SK-N-SH (cell line): ENCODE measurements at places on chromosomes 5 and 9. TPM values are rescaled to one million over a fixed set of nuclear protein-coding genes. Genes with fewer than 3 reads are reported as not detected.

GRCh38 chr5:74624501-74624900 lies 16.0 kb downstream of the ENC1 start:
- peaks cover 18% of the 10 kb centered on the region for H3K4me1 ChIP-seq
- no peaks in the 10 kb centered on the region for H3K27me3 ChIP-seq
- no peak overlapping the region for H3K27ac ChIP-seq
- no peak overlapping the region for H3K4me3 ChIP-seq
- peaks cover 11% of the 10 kb centered on the region for H3K36me3 ChIP-seq

- H3K27ac ChIP-seq = no peak within 1 kb of the TSS
- no peaks in the 10 kb centered on the region for H3K36me3 ChIP-seq
- H3K27me3 ChIP-seq = no peaks in the 10 kb centered on the region
- peak; percentile 90 for DNase-seq
- peaks cover 5% of the 10 kb centered on the region; the same call in 1 of the 2 replicates for H3K4me1 ChIP-seq
- no peak within 1 kb of the TSS; the same call in 1 of the 2 replicates for H3K4me3 ChIP-seq
Measured at GRCh38 chr9:133163504-133164172, at the start of gene GBGT1. GBGT1 (minus strand) TSS chr9:133163914; CDS start chr9:133162412, 1,502 bp downstream.

DNA sequence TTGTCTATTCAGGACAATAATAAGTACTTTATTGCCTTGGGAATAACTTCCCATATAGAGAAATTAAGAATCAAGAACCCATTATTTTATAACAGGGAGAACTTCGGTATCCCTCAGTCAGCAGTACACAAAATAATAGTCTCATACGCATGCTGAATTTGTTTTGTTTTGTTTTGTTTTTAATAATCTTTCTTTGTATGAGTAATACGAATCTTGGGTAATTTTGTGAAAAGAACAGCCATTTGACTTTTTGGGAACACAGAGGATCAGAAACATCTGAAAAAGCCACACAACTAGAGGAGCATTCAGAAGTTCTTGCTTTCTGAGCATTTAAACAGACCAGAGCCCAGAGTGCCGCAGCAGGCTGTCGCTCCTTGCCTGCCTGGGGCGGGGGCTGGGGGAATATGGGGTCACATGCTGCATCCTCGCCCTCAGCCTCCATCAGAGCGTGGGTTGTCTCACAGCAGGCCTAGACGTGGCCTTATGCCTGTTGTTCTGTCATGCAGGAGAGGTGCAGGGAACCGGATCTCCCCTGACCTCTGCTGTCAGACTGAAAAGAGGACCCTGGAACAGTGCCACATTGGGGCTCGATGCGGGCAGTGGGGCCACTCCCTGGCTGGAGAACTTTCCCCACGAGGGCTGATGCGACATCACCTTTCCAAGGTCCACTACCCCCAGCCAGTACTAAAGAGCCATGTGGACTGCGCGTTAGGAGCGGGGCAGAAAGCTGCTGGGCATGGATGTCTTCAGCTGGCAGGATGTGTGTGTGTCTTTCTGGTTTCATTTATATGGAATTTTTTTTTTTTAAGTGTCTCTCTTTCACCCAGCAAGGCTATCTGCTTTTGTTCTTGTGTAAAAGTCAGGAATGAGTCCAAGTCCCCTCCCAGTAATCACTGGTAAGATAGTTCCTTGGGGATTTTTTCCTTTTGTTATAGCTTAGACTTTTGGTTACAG lies 133.4 kb upstream of the OTULINL start:
- peak overlapping the region; percentile 100 for H3K27ac ChIP-seq
- peaks cover 92% of the 10 kb centered on the region for H3K4me1 ChIP-seq
- peak; percentile 65 for DNase-seq
- peak overlapping the region; percentile 25; the same call in 1 of the 2 replicates for H3K4me3 ChIP-seq
- H3K27me3 ChIP-seq = no peaks in the 10 kb centered on the region
- peaks cover 42% of the 10 kb centered on the region for H3K36me3 ChIP-seq

DNA sequence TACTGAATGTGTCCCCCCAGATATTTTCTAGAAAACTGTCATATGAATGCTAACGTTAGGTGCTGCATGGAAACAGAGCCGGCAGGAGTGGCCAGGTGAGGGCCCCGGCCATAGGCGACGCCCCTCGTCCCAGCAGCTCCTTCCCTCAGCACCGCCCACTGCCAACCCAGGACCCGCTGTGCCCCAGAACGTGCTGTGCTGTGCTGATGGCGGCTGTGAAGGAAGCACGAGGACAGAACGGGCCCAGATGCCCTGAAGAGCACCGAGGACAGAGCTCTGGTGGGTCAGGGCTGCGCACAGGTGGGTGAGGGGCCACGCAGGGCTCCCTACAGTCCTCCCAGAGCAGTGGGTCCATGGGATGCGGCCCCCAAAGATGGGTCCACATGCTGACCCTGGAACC lies 30.3 kb downstream of the LPCAT1 start:
- no peak overlapping the region for H3K4me3 ChIP-seq
- H3K27me3 ChIP-seq = no peaks in the 10 kb centered on the region
- H3K36me3 ChIP-seq = peaks cover 42% of the 10 kb centered on the region; the same call in 1 of the 2 replicates
- H3K27ac ChIP-seq = no peak overlapping the region
- DNase-seq = no peak
- H3K4me1 ChIP-seq = peaks cover 3% of the 10 kb centered on the region; the same call in 1 of the 2 replicates

DNA sequence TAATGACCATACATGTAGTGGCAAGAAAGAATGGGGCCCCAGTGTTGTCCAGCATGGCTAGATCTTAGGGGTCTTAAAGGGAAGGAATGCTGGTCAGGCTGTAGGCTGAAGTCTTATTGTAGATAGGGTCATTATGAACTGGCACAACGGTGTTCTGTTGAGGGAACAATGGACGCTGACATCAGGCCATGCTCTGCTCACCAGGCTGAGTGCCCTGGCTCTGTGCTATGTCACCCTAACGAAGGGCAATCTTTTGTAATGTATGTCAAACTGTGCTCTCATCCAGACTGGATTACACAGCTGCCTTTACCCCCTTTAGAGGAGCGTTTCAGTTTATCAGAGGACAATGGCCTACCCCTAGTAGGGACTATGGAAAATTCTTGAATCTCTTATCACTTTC lies 14.6 kb upstream of the ZNF608 start:
- no peaks in the 10 kb centered on the region for H3K36me3 ChIP-seq
- no peak for DNase-seq
- H3K4me1 ChIP-seq = no peaks in the 10 kb centered on the region; the same call in 1 of the 2 replicates
- H3K4me3 ChIP-seq = no peak overlapping the region

GRCh38 chr9:86676396-86676795 lies 270.9 kb downstream of the GAS1 start:
- no peak overlapping the region for H3K27ac ChIP-seq
- H3K36me3 ChIP-seq = no peaks in the 10 kb centered on the region
- no peaks in the 10 kb centered on the region for H3K27me3 ChIP-seq
- no peak overlapping the region for H3K4me3 ChIP-seq
- H3K4me1 ChIP-seq = 0 out of 2 replicates have a peak, but pooled peaks cover 6% of the 10 kb centered on the region

HTR1A gene
- polyA plus RNA-seq = not detected in 2 replicates

DNA sequence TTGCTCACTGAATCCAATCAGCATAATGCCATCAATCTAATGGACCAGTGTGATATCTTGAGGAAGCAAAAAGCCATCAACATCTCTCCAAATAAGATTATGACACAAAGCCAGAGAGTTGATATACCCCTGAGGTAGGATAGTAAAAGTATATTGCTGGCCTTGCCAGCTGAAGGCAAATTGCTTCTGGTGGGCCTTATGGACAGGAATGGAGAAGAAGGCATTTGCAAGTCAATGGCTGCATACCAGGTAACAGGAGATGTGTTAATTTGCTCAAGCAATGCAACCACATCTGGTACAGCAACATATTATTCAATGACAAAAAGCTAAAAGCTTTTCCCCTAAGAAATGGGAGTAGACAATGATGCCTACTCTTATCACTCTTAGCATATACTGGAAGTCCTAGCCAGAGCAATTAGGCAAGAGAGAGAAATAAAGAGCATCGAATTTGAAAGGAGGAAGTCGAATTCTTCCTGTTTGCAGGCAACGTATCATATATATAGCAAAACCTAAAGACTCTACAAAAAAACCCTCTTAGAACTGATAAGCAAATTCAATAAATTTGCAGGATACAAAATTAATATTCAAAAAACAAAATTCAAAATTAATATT lies 216.1 kb upstream of the RASA1 start:
- H3K27me3 ChIP-seq = no peaks in the 10 kb centered on the region
- no peak overlapping the region for H3K27ac ChIP-seq
- no peak overlapping the region for H3K4me3 ChIP-seq
- no peaks in the 10 kb centered on the region for H3K36me3 ChIP-seq
- DNase-seq = no peak

DNA sequence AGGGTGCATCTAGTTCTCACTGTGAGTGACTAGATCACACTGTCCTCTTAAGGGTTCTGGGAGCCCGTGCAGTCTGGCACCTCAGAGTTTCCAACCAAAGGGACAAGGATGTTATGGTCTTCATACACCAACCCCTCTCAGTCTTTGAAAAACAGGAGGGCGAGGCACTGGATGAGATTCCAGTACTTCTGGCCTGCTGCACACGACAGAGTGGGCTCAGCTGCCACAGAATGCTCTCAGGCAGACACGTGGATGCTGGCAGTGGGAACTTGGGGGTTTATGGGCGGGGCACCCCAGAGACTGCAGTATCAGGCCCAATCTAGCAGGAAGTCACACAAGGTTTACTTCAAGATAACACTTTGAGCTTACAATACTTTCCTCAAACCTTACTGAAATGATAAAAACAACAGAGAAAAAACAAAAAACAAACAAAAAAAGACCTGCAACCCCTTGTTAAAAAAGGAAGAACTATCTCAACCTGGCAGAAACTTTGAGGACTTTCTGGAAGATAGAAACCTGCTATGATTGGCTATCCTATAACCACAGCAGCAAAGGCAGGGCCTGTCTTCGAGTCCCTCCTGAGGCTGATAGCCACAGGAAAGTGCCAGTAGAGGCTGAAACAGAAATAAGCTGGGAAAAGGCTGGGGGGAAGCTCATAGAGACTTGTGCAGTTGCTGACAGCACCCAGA lies 28.3 kb upstream of the TGFBR1 start:
- no peaks in the 10 kb centered on the region for H3K27me3 ChIP-seq
- no peak for DNase-seq
- H3K4me1 ChIP-seq = no peaks in the 10 kb centered on the region
- no peak overlapping the region for H3K4me3 ChIP-seq

GRCh38 chr9:100554935-100555401 lies 22.9 kb upstream of the CAVIN4 start:
- DNase-seq = no peak
- H3K27ac ChIP-seq = no peak overlapping the region
- peaks cover 15% of the 10 kb centered on the region for H3K36me3 ChIP-seq
- H3K27me3 ChIP-seq = no peaks in the 10 kb centered on the region

GCNT4 gene
- 0.02 and 0.03 TPM in 2 replicates for polyA plus RNA-seq

GRCh38 chr5:181189363-181189961 lies 15.5 kb downstream of the TRIM7 start:
- peak overlapping the region; percentile 77 for H3K27ac ChIP-seq
- peaks cover 11% of the 10 kb centered on the region; the same call in 1 of the 2 replicates for H3K4me1 ChIP-seq
- no peaks in the 10 kb centered on the region for H3K27me3 ChIP-seq
- H3K36me3 ChIP-seq = no peaks in the 10 kb centered on the region

DNA sequence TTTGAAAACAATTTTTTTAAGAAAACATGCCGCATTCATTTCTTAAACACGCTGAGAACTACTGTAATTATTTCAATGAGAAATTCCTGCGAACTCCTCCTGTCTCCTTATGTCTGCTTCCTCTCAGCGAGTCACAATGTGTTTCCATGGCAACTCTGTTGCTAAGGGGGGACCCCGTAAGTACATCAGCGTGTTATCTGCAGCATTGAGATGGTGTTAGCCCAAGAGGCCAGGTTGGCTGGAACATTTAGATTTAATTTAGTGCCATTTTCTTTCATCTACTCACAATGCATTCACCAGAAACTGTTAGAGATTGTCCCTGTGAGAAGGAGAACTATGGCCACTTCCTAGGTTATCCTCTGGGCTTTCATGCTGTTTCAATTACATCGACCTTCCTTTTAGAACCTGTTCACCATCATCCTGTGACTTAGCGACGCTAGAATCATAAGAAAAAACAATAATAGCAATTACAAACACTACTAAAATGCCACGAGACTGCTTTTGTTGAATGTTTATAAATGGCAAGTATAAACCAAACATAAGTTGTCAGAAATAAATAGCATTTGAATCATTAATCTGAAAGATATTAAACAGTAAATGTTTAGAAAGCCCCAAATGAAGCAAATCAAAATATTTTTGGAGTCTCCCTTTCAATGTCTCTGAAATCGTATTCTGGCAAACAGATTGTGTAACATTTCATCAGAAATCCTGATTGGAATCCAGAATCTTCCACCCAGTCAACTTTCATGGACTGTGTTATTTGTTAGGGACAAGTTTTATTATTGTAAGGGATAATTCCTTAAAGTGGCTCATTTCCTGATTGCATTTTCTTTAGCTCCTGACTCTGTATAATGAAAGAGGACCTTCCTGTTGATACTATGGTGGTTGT lies 39.7 kb upstream of the SHC3 start:
- DNase-seq = peak; percentile 82
- peaks cover 10% of the 10 kb centered on the region for H3K4me1 ChIP-seq
- H3K4me3 ChIP-seq = no peak overlapping the region
- H3K27ac ChIP-seq = no peak overlapping the region

DNA sequence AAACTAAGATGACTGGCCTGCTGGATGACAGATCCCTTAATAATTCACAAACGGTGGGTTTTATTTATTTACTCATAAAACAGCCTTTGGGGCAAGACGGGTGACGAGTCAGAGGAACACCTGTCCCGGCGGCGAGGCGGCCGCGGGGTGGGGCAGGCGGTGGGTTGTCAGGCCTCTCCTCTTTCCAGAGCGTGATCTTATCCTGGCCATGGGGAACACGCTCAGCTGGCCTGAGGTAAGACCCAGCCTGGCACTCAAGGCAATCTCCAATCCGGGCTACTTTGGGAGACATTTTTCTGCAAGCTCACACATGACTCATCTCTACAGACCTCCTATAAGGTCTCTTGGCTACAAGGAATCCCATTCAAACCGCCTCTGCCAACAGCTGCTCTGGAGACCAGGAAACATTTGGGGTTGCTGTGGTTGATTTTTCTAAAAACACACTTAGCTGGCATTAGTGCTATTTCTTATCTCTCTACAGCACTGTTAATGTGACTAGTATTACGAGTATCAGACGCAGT lies 6.3 kb downstream of the RAPGEF1 start:
- peak; percentile 70 for DNase-seq
- no peaks in the 10 kb centered on the region for H3K27me3 ChIP-seq
- H3K4me1 ChIP-seq = peaks cover 32% of the 10 kb centered on the region
- no peaks in the 10 kb centered on the region for H3K36me3 ChIP-seq

- DNase-seq = no peak
- H3K36me3 ChIP-seq = no peaks in the 10 kb centered on the region
- no peaks in the 10 kb centered on the region; the same call in 1 of the 2 replicates for H3K27me3 ChIP-seq
- H3K4me1 ChIP-seq = no peaks in the 10 kb centered on the region
Measured at GRCh38 chr9:38278931-38279679, 113.4 kb upstream of the ALDH1B1 start.

ZDHHC11B gene
- not detected in 2 replicates for polyA plus RNA-seq

- peaks cover 22% of the 10 kb centered on the region for H3K4me1 ChIP-seq
- H3K27ac ChIP-seq = no peak overlapping the region; the same call in 1 of the 2 replicates
- H3K36me3 ChIP-seq = 0 out of 2 replicates have a peak, but pooled peaks cover 6% of the 10 kb centered on the region
- no peaks in the 10 kb centered on the region for H3K27me3 ChIP-seq
- no peak for DNase-seq
Measured at GRCh38 chr9:109011231-109011671, 2.0 kb downstream of the CTNNAL1 start.

DMRTA1 gene
- 0.03 and 0.05 TPM in 2 replicates for polyA plus RNA-seq

GRCh38 chr9:37956904-37957663 lies 53.2 kb upstream of the SLC25A51 start:
- H3K27ac ChIP-seq = peak overlapping the region; percentile 96; the same call in 1 of the 2 replicates
- peaks cover 12% of the 10 kb centered on the region; the same call in 1 of the 2 replicates for H3K4me1 ChIP-seq
- no peak overlapping the region for H3K4me3 ChIP-seq

ZBTB43 gene
- polyA plus RNA-seq = 3.5 and 4.6 TPM in 2 replicates

GRCh38 chr9:121199921-121200320 lies 1.7 kb downstream of the RAB14 start:
- H3K36me3 ChIP-seq = no peaks in the 10 kb centered on the region
- peaks cover 39% of the 10 kb centered on the region for H3K4me1 ChIP-seq
- peak overlapping the region; percentile 4; the same call in 1 of the 2 replicates for H3K27ac ChIP-seq
- H3K4me3 ChIP-seq = peak overlapping the region; percentile 96
- DNase-seq = no peak
- no peaks in the 10 kb centered on the region for H3K27me3 ChIP-seq

GRCh38 chr9:9893837-9894236 lies 719.0 kb downstream of the PTPRD start:
- no peak overlapping the region for H3K4me3 ChIP-seq
- no peaks in the 10 kb centered on the region for H3K4me1 ChIP-seq
- no peaks in the 10 kb centered on the region for H3K36me3 ChIP-seq
